ENCODE measurements at places on chromosomes 16 and 17. TPM values are rescaled to one million over a fixed set of nuclear protein-coding genes. Genes with fewer than 3 reads are reported as not detected.

Gene KCNH4
- total RNA-seq, result 0.42 TPM

Gene FOXN1
- total RNA-seq, result not detected

Gene STRADA
- total RNA-seq, result 27.6 TPM

Gene WNK4
- total RNA-seq, result 1.7 TPM

Gene UNK
- 31.2 TPM for total RNA-seq

Gene MYO15B
- total RNA-seq, result 72.6 TPM

Gene C17orf78
- not detected for total RNA-seq

Gene GNG13
- total RNA-seq, result not detected

Gene NTN1
- total RNA-seq, result 0.42 TPM

Gene KRTAP2-1
- not detected for total RNA-seq

Gene TRPV2
- 0.60 TPM for total RNA-seq

Gene LRRC75A
- total RNA-seq, result 1.2 TPM

Gene RAB11FIP4
- 2.1 TPM for total RNA-seq

Gene KRT12
- total RNA-seq, result not detected

Gene FA2H
- 43.1 TPM for total RNA-seq

Gene LPO
- not detected for total RNA-seq

Gene CHD9NB
- total RNA-seq, result 1.6 TPM

Gene IRX5
- total RNA-seq, result 2.1 TPM

Gene KIF18B
- 40.2 TPM for total RNA-seq

Gene HOXB8
- 7.8 TPM for total RNA-seq

Gene SCIMP
- total RNA-seq, result not detected

Gene KIF2B
- not detected for total RNA-seq

Gene TMEM204
- total RNA-seq, result not detected

Gene ZNF830
- total RNA-seq, result 14.0 TPM

Gene WRAP53
- 43.3 TPM for total RNA-seq

Gene PRR11
- 40.1 TPM for total RNA-seq

Gene MYH2
- total RNA-seq, result not detected

Gene MPV17L
- total RNA-seq, result 4.9 TPM

Gene CPHXL2
- total RNA-seq, result not detected

All from A549 treated with RU486 at 1 μM for 4 hours (cell line).